ENCODE measurements at places on chromosomes 3 and 15.

GRCh38 chr15:38065721-38066345 lies 131.4 kb downstream of the TMCO5A start:
- DNase-seq, result no peak

DNA sequence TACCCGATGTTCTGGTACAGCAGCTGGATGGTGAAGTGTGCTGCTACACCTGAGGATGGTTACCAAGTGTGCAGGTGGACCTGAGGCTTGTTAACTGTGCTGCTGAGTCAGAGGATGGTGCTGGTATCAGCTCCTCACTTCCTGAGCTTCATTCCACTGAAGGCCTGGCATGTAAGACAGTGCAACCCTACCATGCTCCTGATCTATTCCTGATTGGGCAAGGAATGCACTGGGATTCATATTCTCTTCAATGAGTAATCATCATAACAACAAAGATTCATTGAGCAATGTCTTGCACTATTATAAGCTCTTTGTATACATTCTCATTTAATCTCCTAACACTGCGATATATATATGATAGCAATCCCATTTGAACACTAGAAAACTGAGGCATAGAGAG lies 62.9 kb upstream of the THSD4 start:
- no peak for DNase-seq

- DNase-seq, result no peak
Observed at GRCh38 chr15:81506071-81506470, 132.1 kb upstream of the TMC3 start.

- DNase-seq, result no peak
Observed at GRCh38 chr3:99484871-99485270, 153.5 kb upstream of the COL8A1 start.

GRCh38 chr3:94098452-94098851 lies 35.6 kb downstream of the NSUN3 start:
- no peak for DNase-seq

DNA sequence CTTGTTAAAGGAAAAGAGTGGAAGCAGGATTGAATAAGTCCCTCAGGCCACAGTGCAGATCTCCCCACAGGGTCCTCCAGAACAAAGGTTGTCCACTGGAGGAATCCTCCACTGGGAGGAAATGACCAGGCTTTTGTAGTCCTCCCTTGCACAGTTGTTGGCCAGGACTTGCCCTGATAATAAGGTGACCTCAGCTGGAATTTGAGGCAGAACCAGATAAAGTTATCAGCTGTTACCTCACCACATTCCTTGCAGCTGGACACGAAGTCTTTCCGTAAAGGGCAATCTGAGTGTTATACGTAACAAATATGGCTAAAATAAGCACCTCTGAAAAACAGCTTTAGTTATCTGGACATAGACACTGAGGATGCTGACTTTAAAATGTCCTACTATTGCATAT lies 83.5 kb upstream of the NAALADL2 start:
- DNase-seq, result peak; percentile 11

DNA sequence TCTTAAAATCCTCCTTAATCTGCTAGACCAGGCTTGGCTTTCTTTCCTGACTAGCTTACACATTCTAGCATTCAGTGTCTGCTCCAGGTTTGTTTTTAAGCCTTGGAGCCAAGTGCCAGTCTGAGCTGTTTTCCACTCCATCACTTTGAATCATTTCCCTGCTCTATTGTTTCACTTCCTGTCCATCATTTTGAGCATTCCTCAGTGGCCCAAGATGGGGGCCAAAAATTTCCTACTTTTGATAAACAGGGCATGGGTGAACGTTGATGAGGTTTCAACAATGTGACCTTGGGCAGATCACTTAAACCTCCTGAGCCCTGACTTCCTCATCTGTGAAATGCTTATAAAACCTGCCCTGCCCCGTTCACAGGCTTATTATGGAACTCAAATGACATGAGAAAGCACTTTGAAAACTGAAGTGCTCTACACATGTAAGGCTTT lies 4.4 kb downstream of the CYP19A1 start:
- DNase-seq, result no peak

DNA sequence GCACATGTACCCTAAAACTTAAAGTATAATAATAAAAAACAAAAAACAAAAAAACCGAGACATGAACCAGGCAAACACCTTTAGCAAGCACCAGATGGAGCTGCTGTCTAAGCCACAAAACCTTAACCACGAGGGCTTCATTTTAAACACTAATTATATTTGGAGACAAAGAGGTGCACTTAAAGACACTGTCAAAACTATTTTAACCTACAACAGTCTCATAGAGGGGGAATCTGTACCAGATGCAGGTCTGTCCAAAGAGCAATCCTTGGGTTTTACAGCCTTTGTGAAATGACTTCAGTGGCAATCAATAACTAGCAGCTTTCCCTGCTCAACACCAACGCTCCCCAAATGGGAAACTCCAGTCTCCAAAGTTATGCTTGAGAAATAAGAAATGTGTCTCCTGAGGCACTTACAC lies 115.7 kb upstream of the TSPAN3 start:
- DNase-seq, result peak; percentile 32

- no peak for DNase-seq
Observed at GRCh38 chr3:10440684-10441083, 64.7 kb downstream of the ATP2B2 start.
